ENCODE measurements at places on chromosomes 7 and 10.
A peak's percentile ranks its signal among the peaks of the same experiment; 100 is the strongest.

GRCh38 chr10:124534826-124535601 is 73.4 kb downstream of the LHPP start:
- DNase-seq, result no peak

GRCh38 chr10:131464789-131465188 is 153.3 kb upstream of the TCERG1L start:
- DNase-seq, result no peak

- no peak for DNase-seq
Observed at GRCh38 chr10:15121707-15122106, 24.6 kb downstream of the RPP38 start.

GRCh38 chr10:132866601-132867381 is 75.6 kb downstream of the CFAP46 start:
- DNase-seq, result no peak

DNA sequence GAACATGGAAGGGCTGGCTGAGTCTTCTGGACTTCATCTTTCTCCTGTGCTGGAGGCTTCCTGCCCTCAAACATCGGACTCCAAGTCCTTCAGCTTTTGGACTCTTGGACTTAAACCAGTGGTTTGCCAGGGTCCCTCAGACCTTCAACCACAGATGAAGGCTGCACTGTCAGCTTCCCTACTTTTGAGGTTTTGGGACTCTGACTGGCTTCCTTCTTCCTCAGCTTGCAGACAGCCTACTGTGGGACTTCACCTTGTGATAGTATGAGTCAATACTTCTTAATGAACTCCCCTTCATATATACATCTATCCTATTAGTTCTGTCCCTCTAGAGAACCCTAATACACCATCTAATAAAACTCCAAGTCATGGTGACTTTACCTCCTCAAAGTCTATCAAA is 4.0 kb upstream of the CLEC5A start:
- no peak for DNase-seq

DNA sequence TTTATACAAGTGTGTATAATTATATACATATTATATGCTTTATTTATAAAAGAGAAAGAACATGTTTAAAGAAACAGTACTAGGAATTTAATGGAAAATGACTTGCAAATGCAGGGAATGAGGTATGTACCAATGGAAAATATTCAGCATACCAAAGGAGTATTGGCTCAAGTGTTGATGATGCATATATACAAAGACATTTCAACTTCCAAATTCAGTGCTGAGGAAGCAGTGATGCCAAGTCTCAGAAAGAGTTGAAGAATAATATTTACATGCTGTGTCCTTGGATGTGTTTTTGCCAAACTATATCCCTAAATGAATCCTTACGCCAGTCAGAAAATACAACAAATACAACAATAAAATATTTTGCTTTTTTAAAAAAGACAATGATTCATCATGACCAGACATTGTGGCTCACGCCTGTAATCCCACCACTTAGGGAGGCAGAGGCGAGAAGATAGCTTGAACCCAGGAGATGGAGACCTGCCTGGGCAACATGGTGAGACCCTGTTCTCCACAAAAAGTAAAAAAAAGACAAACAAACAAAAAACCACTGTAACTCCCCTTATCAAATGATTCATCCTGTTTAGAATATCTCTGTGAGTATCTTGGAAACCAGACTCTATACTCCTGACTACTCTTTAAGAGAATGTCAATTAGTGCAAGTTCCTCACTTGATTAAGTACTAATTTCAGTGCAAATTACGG is 157.2 kb downstream of the CHRM2 start:
- DNase-seq, result no peak

DNA sequence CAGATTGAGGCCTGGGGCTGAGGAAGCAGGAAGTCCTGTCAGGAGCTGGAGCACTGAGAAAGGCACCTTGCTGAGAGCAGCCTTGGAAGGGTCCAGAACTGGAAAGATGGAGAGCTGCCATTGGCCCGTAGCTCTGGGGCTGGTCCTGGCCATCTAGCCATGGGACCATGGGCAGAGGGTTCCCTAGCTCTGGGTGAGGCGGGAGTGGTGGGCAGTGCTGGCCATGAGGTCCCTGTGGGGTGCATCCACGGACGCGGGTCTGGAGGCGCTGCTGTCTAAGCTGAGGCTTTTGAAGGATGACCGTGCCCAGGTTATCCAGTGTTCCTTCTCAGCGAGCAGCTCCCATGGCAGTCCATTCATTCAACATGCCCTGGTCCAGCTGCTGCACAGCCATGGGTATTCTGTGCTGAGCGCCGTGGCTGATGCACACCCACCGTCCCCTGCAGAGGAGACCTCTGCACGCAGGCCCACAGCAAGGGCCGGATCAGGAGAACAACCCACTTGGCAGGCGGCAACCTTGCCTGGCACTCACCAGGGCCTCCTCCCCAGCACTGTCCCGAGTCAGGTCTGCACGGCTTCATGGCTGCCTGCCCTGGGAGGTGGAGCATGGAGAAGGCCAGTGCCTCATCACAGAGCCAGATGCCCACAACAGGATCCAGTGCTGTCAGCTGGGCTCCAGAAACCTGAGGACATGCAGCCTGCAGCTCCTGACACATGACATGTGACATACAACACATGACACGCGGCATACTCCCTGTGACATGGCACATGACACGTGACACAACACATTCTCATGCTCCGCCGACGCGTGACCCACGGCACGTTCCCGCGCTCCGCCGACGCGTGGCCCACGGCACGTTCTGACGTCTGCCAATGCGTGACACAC is 121.9 kb downstream of the INPP5A start:
- DNase-seq, result no peak

DNA sequence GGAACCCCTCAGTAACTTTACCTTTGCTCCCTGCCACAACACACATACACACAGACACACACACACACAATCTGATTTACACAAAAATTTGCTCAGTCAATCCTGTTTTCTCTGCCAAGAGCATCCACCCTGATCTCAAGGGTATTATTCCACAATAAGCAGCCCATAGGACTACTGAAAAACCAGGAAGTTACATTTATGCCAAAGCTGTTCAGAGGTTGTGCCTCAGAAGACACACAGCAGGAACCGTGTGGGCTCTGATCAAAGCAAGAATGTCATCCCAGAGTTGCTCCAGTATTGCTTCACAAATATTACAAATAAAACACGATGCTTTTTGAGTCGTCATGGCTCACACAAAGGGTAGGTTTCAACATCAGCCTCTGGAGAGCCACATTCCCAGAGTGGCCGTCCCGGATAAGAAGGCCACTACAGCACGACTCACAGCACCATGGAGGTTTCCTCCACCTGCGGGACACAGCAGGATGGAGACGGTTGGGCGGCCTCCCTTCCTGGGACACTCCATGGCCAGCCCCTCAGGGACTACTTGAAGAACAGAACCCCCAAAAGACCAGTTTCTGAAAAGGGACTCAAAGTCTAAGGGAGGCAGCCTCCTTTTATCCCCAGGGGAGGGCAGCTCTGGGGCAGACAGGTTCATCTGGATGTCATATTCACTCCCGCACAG is 1.6 kb downstream of the AIFM2 start:
- DNase-seq, result no peak

DNA sequence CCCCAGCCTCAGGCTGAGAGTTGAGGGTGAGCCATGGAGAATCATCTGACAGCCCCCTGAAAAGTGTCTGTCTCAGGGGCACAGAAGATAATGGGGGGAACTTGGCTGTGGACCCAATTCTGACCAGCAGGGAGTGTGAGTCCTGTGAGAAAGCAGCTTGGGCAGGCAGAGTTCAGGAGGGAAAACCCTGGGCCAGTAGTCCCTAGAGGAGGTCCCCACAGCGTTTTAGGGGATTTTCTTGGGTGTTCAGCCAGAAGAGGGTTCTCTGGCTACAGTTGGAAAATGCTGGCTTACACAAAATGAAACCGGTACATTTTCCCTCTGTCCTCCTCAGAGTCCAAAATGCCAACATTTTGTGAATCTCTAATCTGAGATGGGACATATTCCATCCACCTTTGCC is 35.8 kb upstream of the TRIM8 start:
- no peak for DNase-seq

DNA sequence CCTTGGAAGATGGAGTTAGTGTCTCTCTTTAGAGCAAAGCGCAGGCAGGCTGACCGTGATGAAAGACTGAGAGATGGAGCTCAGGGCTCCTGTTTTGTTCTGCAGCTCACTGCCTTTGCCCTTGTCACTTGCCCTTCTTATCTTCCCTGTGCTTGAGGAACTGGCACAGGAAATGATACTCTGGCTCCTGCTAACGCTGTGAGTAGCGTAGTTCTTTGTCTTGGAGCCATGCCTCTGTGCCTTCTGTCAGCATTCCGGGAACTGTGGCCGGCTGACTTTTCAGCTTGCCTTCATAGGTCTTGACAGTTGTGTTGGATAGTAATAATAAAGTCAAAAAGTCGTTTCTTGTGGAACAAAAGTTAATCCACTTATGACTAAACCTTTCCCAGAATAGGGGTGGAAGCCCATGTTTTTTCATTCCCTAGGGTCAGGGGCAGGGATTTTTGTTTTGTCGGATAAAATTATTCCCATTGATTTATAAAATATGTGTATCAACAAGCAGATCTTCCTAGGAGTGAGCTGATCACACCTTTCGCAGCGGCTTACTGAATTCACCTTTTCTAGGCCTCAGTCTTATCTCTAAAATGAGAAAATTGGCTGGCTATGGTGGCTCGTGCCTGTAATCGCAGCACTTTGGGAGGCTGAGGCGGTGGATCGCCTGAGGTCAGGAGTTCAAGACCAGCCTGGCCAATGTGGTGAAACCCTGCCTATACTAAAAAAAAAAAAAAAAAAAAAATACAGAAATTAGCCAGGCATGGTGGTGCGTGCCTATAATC is 16.6 kb upstream of the TMEM236 start:
- DNase-seq, result no peak

DNA sequence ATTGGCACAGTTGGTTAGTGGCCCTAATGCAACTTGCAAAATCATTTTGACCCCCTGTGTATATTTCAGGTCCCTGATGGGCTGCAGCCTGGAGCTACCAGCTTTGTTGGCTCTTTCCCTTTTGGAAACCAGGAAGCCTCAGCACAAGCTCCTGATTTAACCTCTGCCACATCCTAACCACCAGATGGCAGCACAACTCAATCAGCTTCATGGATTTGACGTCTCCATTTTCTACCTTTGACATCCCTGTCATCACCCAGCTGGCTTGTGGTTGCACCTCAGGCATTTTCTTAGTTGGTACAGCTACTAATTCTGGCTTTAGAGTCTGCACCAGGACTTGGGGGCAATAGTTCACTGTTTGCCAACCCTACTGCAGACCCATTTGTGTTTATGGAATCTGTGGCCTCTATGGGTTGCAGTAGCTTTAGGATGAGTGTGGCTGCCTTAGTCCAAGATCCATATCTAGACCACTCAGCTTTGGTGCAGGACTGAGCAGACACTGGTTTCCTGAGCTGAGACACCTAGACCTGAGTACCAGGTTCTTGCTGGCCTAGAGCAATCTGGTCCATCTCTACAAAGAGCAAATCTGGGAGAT is 456.2 kb downstream of the REEP3 start:
- peak; percentile 34 for DNase-seq

GRCh38 chr10:63703740-63704345 is 182.6 kb downstream of the REEP3 start:
- no peak for DNase-seq

- no peak for DNase-seq
Observed at GRCh38 chr7:78329001-78329655, 530.6 kb downstream of the PHTF2 start.

- no peak for DNase-seq
Observed at GRCh38 chr7:33539659-33540400, 365.5 kb upstream of the BMPER start.

- no peak for DNase-seq
Observed at GRCh38 chr7:122315507-122316466, 11.2 kb upstream of the FEZF1 start.

GRCh38 chr7:46835556-46835955 is 746.4 kb downstream of the TNS3 start:
- DNase-seq, result no peak

DNA sequence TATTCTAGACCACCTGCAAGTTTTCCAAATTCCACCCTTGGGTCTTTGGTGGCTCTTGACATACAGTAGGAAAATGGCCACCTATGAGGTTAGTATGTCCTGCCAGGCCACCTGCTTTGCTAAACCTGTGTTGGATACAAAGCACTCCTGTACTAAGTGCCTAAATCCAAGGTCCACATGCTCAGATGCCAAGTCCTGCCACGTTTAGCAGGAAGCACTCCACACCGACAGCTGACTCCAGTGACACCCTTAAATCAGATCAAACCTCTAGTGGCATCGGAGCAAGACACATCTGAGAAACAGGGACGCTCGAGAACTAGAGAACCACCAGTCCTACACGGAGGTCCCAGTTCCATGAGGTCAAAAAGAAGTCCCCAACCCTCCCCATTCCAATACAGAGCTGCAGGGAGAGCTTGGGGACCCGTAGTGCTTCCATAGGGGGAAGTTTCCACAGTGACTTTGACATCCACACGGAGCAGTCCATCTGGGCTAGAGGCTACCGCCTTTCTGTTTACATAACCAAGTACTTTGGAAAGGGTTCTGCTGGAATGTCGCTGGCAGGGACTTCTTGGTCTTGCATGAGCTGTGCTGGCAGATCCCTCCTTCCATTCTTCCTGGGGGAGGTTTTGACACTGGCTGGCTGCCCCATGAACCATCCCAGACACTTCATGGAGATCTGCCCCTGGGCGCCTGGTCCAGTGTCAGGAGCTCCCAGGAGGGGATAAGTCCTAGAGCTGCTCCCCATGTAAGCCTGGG is 290.6 kb downstream of the PRPF18 start:
- DNase-seq, result no peak

GRCh38 chr7:28954471-28954870 is 3.7 kb downstream of the TRIL start:
- DNase-seq, result no peak

GRCh38 chr10:8628351-8628750 is 573.9 kb downstream of the GATA3 start:
- DNase-seq, result no peak

GRCh38 chr7:47804767-47805545 is 143.3 kb downstream of the PKD1L1 start:
- DNase-seq, result no peak

DNA sequence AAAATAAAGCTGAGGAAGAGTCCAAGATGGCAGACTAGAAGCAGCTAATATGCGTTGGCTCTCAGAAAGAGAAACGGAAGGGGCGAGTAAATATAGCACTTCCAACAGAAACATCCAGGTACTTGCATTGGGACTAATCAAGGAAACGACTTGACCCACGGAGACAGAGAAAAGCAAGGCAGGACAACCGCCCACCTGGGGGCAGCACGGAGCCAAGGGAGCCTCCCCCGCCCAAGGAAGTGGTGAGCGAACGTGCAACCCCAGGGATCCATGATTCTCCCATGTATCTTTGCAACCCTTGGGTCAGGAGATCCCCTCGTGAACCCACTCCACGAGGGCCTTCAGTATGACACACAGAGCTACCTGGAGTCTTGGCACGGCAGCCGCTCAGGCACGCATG is 45.4 kb upstream of the GRM3 start:
- no peak for DNase-seq

DNA sequence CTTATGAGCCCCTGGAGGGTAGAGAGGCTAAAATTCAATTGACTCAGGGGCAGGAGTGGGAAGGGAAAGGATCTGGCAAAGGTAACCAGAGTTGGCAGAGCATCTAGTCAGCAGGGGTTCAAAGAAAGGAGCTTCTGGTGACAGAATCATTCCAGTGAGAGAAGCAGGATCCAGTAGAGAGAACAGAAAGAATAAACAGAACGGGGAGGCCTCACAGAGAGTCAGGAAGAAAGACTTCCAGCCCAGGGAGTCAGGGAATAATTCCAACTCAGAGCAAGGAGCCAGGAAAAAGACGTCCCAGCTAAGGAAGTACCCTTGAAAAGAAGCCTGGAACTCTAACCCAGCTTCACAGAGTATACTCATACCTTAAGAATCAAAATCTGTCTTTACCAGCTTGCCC is 66.6 kb upstream of the CPXM2 start:
- no peak for DNase-seq

GRCh38 chr7:25750744-25751508 is 401.1 kb upstream of the NFE2L3 start:
- no peak for DNase-seq

GRCh38 chr7:5217396-5217795 is 27.4 kb downstream of the WIPI2 start:
- DNase-seq, result no peak

Measured in DND-41 (cell line).